ENCODE measurements at places on chromosomes 1 and 21.

GRCh38 chr1:164602480-164603093, 43.6 kb downstream of the PBX1 start:
- no peak for DNase-seq

GRCh38 chr1:98842241-98842640, 162.4 kb downstream of the PLPPR5 start:
- no peak for DNase-seq

DNA sequence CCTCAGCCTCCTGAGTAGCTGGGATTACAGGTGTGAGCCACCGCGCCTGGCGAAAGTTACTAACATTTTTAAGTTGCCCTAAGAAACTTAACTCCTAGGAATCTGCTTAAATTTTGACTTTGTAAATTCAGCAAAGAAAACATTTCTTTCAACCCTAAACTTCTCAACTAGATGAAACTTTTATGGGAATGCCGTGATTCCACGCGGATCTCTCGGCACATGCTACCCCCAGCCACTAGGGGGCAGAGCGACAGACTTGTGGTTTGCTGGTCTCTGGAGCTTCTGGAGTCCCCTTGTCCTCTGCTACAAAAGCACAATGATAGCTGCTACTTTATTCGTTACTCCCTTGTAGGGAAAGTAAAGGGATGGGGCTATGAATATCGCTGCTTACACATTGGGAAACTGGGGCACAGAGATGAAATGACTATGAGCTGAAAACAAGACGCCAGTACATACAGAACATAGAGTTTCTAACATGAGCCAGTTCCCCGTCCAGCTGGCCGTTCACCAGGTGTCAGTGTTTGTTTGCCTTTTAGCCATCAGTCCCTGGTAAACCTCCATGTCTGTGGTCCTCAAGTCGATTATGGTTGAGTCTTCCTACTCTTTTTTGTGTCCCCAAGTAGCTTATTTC, 114.7 kb downstream of the PBX1 start:
- peak; percentile 56 for DNase-seq

GRCh38 chr1:201313086-201313485, 29.8 kb downstream of the PKP1 start:
- no peak for DNase-seq

All from suppressor macrophage treated with lipopolysaccharide for 1 hour (primary cell).